ENCODE measurements at places on chromosomes 7 and 10.

GRCh38 chr7:93894966-93895640 is 4.5 kb upstream of the TFPI2 start:
- DNase-seq, result no peak

- DNase-seq, result no peak
These were observed 41.9 kb downstream of the PRSS2 start for GRCh38 chr7:142812437-142813215.

- DNase-seq, result peak; percentile 85
These were observed 164.7 kb downstream of the CAMK1D start for GRCh38 chr10:12513775-12514673.

- no peak for DNase-seq
These were observed 110.1 kb downstream of the NRP1 start for GRCh38 chr10:33224251-33224965.

- no peak for DNase-seq
These were observed 39.4 kb downstream of the VIPR2 start for GRCh38 chr7:159105066-159105780.

DNA sequence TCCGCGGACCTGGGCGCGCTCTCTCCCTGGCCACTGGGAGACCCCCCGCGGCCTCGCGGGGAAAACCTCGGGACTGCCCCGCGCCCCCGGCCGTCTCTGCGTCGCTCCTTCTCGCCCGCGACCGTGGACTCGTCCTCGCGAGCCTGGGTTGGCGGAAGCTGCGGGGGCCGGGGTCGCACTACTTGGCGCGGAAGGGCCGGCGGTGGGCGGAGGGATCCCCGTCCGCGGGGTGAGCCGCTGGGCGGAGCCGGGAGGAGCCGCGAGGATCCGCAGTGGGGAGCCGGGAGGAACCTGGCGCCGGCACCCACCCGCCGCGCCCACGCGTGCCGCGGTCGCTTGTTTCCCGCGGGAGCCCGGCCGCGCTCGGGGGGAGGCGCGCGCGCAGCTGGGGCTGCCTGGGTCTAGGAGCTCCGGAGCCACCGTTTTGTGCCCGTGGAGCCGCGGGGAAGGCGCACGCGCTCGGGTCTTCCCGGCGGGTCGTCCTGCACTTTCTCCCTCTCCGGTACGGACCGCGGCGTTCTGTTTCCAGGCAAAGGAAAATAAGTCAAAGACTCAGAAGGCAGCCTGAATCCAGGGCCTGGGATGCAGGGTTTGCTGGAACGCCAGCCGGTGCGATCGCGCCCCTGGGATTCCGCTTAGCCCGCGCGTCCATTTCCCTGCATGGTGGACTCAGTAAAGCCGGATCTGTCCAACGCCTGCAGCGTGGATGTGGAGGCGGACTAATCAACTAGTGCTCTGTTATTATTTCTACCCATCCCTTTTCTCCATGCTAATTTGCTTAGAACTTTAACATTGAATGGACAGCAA is 28.7 kb upstream of the KMT2C start:
- peak; percentile 79 for DNase-seq

Measured in NCI-H1092 treated with DMSO at 0.1 percent for 48 hours (cell line).